ENCODE measurements at places on chromosomes 1 and 21.

DNA sequence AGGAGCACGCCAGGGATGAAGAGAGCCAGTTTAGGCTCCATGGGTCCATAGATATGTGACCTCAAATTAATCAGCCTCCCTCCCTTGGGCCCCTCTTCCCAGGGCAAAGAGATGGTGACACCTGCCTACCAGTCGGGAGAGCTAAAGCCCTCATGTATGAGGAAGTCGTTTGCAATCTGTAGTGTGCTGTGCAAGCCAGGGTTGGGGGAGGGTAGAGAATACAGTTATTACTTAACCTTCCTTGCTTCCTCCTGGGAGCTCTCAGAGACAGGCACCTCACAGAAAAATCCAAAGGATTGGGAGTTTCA is 4.0 kb downstream of the PGLYRP4 start:
- DNase-seq = no peak

GRCh38 chr21:38805328-38806152 is at the start of gene ETS2:
ETS2 (plus strand) TSS chr21:38805929; CDS start chr21:38810035, 4,106 bp downstream.
- peak; percentile 77 for DNase-seq

DNA sequence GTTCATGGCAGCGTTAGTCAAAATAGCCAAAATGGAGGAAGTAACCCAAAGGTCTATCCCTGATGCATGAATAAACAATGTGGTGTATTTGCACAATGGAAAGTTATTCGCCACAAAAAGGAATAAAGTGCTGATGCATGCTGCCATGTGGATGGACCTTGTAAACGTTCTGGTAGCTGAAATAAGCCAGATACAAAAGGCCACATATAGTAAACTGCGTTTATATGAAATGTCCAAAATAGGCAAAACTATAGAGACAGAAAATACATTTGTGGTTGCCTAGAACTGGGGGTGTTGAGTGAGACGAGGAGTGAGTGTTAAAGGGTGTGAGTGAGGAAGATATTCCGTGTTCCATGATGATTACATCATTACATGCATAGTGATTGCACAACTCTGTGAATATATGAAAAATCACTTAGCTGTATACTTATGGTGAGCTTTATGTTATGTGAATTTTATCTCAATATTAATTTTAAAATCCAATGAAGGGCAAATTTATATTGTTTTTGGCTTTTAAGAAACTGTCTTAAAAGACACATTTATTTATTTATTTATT is 321.3 kb downstream of the KIF26B start:
- DNase-seq = no peak

DNA sequence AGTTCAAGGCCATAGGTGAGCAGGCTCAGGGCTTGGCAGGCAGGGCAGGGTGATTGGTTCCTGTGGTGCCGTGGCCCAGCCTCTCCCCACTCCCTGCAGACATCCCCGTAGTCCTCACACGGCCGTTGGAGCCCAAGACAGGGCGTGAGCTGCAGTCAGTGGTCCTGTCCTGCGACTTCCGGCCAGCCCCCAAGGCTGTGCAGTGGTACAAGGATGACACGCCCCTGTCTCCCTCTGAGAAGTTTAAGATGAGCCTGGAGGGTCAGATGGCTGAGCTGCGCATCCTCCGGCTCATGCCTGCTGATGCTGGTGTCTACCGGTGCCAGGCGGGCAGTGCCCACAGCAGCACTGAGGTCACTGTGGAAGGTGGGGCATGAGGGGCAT is 71.9 kb downstream of the OBSCN start:
- no peak for DNase-seq

DNA sequence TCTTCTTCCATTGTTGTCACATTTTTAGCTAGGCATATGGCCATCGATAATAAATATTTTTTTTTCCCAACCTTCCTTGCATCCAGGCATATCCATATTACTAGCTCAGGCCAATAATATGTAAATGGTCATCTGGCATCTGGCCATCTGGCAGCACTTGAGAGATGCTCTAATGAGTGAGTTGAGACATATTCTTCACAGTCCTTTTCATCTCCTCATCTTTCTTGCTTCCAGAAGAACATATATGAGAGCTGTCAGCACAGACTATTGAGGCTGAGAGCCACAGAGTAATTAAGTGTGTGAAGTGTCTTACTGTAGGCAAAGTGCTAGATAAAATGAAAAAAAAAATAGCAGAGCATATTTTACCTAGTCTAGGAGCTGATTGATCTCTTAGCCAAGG is 628.4 kb upstream of the TMPRSS15 start:
- DNase-seq = no peak

DNA sequence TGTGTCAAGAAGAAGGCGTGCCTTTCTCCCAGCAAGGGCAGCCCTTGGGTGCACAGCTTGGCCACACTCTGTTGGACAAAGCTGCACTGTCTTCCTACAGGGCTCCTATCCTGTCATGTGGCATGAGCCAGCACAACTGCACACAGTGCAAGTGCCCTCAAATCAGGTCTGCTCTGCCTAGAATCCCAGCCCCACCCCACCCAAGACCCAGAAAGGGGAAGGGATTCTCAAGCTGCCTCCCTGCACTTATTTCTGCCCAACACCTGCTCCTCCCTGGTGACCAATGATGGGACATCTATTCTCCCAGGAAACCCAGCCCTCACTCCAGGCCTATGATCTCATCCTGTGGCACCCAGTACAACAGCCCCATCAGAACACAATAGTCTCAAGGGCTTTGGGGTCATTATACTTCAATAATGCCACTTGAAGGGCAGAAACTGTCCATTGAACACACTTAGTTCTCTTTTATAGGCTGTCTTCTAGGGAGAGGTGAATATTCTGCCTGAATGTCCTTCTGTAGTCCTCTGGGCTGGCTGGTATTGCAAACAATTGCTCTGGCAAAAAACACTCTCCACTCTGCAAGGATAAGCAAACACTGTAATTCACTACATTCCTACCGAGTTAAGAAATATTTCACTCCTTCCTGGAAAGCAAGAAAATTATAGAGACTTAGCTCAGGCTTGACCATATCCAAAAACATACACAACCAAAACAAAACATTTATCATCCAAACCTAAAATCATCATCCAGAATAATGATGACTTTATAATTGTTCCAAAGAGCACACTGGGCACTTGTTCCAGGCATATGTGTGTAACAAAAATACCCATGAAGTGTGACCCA is 43.1 kb upstream of the IGSF3 start:
- DNase-seq = no peak

GRCh38 chr1:34164771-34165391 is at the start of gene CSMD2:
CSMD2 (minus strand) TSS chr1:34165230; CDS start chr1:34165097, 133 bp downstream.
- DNase-seq = no peak

DNA sequence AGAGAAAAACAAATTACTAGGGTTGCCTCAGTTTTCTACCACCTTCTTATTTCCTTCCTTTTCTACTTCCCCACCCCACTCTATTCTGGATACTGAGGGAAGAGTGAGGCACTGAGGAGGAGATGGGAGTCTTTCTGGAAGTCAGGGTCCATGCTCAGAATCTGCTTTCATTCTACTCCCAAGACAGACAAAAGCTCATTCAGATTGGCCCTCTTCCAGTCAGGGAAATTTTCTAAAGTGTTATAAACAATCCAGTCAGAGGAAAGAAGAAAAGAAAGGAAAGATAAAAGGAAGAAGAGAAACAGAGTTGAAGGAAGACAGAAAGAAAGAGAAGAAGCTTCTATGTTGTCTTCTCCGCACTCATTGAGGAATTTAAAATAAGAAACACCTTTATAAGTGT is 228.6 kb downstream of the COP1 start:
- no peak for DNase-seq

DNA sequence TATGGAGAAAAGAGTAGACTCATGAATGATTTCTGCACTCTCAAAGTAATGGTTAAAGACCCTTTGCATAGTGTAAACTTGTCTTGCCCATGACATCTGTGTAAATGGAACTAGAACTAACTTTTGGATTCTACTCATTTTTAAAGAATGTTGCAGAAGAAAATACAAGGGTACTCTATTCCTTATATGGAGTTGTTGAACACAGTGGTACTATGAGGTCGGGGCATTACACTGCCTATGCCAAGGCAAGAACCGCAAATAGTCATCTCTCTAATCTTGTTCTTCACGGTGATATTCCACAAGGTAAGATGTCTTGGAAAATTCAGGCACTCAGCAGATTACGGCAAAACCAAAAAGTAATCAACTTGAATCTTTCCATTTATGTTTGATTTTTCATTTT is 19.8 kb downstream of the CCT8 start:
- DNase-seq = no peak

DNA sequence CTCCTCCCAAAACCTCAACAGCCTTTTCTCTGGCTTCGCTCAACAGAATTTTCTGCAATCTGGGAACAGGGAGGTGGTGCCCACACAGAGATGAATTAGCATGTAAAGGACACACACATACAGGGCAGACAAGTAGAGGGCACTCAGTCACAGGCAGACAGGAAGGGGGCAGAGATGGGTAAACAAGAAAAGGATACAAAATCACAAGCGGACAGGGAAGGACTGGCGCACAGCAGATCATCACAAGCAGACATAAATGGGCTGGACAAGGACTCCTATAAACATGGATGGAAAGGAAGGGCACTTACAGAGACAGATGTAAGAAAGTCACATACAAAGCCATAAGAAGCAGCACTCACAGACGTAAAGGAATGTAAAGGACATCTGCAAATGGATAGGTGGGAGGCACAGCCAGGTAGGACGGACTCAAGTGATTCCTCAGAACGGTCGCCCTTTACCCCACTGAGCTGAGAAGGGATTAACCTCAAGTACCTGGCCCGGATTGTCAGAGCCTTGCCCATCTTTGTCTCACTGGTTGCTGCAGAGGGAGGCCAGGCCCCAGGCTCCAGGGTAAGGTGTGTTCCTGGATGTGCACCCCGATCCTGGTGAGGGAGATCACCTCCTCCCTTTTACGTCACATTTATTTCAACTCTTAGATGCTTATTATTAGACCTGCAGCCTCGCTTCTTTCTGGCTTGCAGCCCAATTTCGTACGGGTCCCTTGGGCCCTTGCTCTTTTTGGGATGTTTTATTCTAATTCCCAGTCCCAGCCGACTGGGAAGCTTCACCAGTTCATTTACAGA is 836 bp upstream of the PRCC start:
- no peak for DNase-seq

GRCh38 chr1:63617450-63617849 is 24.2 kb downstream of the PGM1 start:
- DNase-seq = no peak

- DNase-seq = no peak
These were observed 40.4 kb upstream of the GRHL3 start for GRCh38 chr1:24278726-24279125.

GRCh38 chr1:182817802-182818201 is 21.3 kb upstream of the DHX9 start:
- DNase-seq = no peak

GRCh38 chr1:175015243-175015642 is 8.0 kb downstream of the MRPS14 start:
- DNase-seq = no peak

DNA sequence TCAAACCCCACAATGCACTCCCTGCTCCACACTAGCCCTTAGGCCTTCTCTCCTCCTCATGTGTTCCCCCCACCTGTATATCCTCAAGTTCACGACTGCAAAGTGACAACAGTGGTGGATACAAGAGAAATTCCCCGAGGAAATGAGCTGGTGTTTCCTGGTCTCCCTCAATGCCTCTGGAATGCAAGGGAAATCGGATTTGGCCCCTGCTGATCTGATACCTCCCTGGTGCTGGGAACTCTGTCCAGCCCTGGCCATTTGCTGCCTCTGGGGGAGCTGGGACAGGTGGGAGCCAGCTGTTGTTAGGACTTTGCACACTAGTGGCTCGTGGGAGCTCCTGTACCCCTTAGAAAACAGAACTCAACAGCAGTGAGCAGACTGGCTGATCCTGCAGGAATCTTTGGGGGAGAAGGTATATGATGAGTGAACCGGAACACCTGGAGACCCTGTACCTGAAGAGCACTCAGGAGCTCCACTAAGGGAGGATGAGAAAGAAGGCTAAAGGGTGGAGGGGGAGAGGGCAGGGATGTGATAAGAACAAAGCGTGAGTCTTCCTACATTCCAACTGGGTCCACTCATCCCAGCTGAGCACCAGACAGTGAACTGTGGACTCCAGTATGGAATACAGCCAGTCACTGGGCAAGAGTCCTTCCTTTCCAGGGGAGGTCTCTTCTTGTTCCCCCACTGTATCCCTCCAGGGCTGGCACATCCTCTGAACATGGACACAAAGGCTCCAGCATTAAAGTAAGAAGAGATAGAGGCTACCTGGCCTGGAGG is 69.3 kb downstream of the PLXNA2 start:
- no peak for DNase-seq

DNA sequence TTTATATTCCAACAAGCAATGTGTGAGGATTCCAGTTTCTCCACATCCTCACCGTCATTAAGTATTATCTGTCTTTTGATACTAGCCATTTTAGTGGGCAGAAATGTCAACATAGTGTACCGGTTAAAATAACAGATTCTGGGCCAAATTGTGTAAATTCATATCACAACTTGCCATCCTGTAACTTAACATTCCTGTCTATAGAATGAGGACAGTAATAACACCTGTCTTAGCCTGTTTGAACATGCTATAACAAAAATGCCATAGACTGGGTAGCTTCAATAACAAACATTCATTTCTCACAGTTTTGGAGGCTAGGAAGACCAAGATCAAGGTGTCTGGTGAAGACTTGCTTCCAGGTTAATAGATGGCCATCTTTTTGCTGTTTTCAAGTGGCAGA is 491.1 kb downstream of the PTBP2 start:
- DNase-seq = no peak
